GM12878 (cell line): ENCODE measurements at places on chromosomes 11 and 22. TPM values are rescaled to one million over a fixed set of nuclear protein-coding genes. Genes with fewer than 3 reads are reported as not detected.

- no peak overlapping the region for H3K4me3 ChIP-seq
- peaks cover 12% of the 10 kb centered on the region for H3K36me3 ChIP-seq
- no peak overlapping the region for H3K27ac ChIP-seq
- no peaks in the 10 kb centered on the region for H3K27me3 ChIP-seq
- DNase-seq, result no peak
- no peaks in the 10 kb centered on the region for H3K4me1 ChIP-seq
Measured at GRCh38 chr22:25637672-25638071, 73.2 kb downstream of the GRK3 start.

- H3K4me1 ChIP-seq, result no peaks in the 10 kb centered on the region
- no peaks in the 10 kb centered on the region for H3K27me3 ChIP-seq
- H3K27ac ChIP-seq, result no peak overlapping the region
- DNase-seq, result no peak
- H3K4me3 ChIP-seq, result no peak overlapping the region
- no peaks in the 10 kb centered on the region for H3K36me3 ChIP-seq
Measured at GRCh38 chr22:49044091-49044490, 783.6 kb downstream of the BRD1 start.

HBG1 gene
- total RNA-seq, result 1.9 and 2.2 TPM in 2 replicates

DNA sequence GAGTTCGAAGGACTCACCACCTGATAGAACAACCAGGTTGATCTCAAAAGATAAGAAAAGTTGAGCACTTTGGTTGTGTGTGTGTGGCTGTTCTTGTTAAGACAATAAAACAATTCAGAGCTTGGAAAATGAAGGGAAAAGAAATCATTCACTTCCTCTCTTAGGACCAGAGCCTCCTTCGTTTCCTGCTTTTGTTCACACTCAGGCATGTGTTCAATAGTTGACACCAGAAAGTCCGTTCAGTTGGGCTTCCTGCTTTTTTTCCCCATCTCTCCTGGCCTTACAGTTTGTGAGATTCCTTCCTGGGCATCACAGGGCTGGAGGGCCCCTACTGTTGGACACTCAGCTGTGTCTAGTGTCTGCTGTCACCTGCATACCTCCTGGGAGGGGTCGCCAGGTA lies 48.0 kb downstream of the TSPAN18 start:
- H3K4me1 ChIP-seq, result no peaks in the 10 kb centered on the region
- no peak overlapping the region for H3K27ac ChIP-seq
- DNase-seq, result no peak
- H3K27me3 ChIP-seq, result no peaks in the 10 kb centered on the region
- no peak overlapping the region for H3K4me3 ChIP-seq
- H3K36me3 ChIP-seq, result no peaks in the 10 kb centered on the region

GRCh38 chr22:49815641-49816091 lies 12.0 kb downstream of the BRD1 start:
- H3K4me1 ChIP-seq, result peaks cover 8% of the 10 kb centered on the region

DNA sequence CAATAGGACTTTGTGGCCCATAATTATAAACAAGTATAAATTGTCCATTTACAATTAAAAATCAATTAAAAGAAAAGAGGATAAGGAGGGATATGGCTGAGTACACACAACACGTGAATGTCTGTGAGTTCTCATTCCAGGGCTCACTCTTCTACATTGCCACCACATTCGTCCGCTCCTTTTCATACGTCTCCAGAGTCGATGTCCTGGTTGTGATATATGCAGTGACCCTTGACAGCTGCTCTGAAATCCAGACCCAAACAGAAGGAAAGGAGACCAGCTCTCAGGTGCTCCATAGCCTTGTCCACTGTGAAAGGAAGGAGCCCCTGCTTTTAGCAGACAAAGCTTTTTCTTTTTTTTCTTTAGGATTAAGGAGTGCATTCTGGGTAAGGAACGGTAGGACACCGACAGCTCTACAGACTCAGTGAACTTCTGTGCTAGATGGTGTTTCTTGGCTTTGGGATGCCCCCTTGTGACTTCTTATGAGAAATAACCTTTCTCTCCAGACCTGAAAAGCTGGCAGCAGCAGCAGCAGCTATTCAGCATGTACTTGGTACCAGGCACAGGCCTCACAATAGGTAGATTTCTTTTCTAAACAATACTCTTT lies 19.7 kb upstream of the DNAJB13 start:
- DNase-seq, result no peak
- no peaks in the 10 kb centered on the region for H3K4me1 ChIP-seq
- peaks cover 25% of the 10 kb centered on the region for H3K36me3 ChIP-seq
- H3K27ac ChIP-seq, result no peak overlapping the region
- no peak overlapping the region for H3K4me3 ChIP-seq

DNA sequence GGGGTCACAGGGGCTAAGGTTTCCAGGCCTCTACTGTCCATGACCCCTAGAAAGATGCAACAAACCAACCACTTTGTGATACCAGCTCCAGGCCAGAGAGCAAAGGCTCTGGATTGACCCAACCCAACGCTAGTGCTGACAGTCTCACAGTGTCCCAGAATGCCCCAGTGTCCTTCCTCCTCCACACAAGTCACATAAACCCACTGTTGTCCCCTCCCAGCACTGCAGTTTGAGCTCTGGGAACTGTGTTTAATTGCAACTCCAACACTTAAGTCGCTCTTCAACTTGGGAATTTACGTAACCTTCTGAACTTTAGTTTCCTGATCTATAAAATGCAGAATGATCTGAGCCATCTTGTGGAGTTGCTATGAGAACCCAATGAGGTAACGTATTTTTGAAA lies 47.5 kb downstream of the PC start:
- H3K27me3 ChIP-seq, result no peaks in the 10 kb centered on the region
- H3K4me1 ChIP-seq, result no peaks in the 10 kb centered on the region
- no peak for DNase-seq
- H3K36me3 ChIP-seq, result no peaks in the 10 kb centered on the region
